ENCODE measurements at places on chromosomes 6 and 20. TPM values are rescaled to one million over a fixed set of nuclear protein-coding genes. Genes with fewer than 3 reads are reported as not detected.

GLYATL3 gene
- total RNA-seq, result not detected

VSX1 gene
- total RNA-seq, result not detected

SOBP gene
- total RNA-seq, result 1.9 TPM

TLDC2 gene
- not detected for total RNA-seq

MAN1A1 gene
- 210 TPM for total RNA-seq

BMP6 gene
- 25.2 TPM for total RNA-seq

CCN6 gene
- not detected for total RNA-seq
